Muscle of back (tissue), 13 donors: ENCODE measurements at places on chromosomes 12 and 14. TPM values are rescaled to one million over a fixed set of nuclear protein-coding genes. Genes with fewer than 3 reads are reported as not detected.

SRRM4 gene
- 0.13 TPM for polyA plus RNA-seq

KRT80 gene
- polyA plus RNA-seq = 4.6 TPM

CCDC38 gene
- 0.27 TPM for polyA plus RNA-seq

PTGER2 gene
- 0.76 TPM for polyA plus RNA-seq

RBP5 gene
- 1.1 TPM for polyA plus RNA-seq

NTS gene
- polyA plus RNA-seq = 7.0 TPM

FOXG1 gene
- polyA plus RNA-seq = 0.04 TPM

ANKS1B gene
- polyA plus RNA-seq = 2.1 TPM

ATP5F1B gene
- 633 TPM for polyA plus RNA-seq

STON2 gene
- 15.9 TPM for polyA plus RNA-seq

OTUB2 gene
- polyA plus RNA-seq = 1.1 TPM

UBE3B gene
- 25.6 TPM for polyA plus RNA-seq

HCAR1 gene
- polyA plus RNA-seq = 0.15 TPM

GRCh38 chr12:116373572-116374206 lies 96.2 kb upstream of the MED13L start:
- DNase-seq = no peak

GRCh38 chr14:32407130-32407529 lies 78.0 kb downstream of the AKAP6 start:
- no peak for DNase-seq

DNA sequence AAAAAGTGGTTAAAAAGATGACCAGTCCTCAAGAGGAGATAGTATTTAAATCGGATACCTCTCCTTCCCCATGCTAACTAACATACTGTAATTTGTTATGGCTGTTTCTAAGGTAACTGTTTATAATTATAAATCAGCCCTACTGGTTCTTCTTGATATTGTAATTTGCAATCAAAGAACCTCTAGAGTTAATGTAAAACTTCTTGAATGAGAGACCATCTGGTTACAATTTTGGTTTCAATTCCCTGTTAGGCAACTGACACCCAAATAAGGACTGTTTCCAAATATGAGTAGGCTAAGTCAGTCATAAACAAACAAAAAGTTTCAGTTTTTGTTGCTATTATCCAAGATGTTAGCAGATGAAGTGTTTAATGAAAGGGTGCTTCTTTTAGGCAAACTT lies 120.2 kb upstream of the DNM1L start:
- no peak for DNase-seq

- DNase-seq = no peak
Observed at GRCh38 chr12:107600581-107601144, 84.9 kb upstream of the PWP1 start.

- DNase-seq = no peak
Observed at GRCh38 chr12:69329669-69330428, 18.3 kb upstream of the LYZ start.

- DNase-seq = peak; percentile 32
Observed at GRCh38 chr14:99819514-99819913, 26.3 kb downstream of the EML1 start.

DNA sequence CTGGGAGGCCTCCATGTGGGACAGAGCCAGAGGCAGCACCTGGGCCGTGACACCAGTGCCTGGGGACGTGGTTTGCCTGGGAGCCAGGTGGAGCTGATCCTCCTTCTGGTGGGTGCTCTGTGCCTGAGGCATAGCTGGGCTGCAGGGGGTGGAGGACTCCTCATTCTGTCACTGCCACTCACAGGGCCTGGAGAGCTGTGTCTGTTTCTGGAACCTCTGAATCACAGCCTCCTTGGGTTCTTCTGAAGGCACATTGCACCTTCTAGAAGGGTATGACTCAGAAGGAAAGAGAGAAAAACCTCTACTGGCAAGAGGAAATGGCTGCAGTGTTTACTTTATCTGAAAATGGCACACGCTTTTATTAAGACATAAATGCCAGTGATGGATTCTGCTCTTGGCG lies 659.8 kb downstream of the VRK1 start:
- DNase-seq = no peak

- DNase-seq = no peak
Observed at GRCh38 chr12:92547906-92548305, 154.9 kb upstream of the PLEKHG7 start.

- DNase-seq = no peak
Observed at GRCh38 chr12:125683748-125684381, 618.6 kb downstream of the AACS start.

DNA sequence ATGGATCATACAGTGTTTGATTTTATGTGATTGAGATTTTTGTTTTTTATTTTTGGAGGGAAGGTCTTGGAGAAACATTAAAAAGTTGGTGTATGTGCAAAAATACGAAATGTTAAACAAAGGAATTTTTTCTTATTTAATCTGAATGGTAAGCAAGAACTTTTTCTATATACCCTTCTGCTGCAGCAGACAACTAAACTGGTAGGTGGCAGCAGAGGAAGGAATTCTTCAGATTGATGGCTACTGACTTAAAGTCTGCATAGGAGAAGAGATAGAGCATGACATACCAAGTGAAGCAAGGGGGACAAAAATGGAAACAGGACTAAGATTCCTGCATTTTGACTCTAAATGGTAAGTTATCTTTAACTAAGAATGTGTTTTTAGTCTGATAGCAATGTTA lies 42.0 kb upstream of the A2ML1 start:
- DNase-seq = peak; percentile 12

- DNase-seq = no peak
Observed at GRCh38 chr12:110107369-110108281, 16.5 kb upstream of the IFT81 start.

GRCh38 chr14:52352061-52352491 lies 38.0 kb downstream of the PTGER2 start:
- peak; percentile 77 for DNase-seq

GRCh38 chr12:29103539-29103974 lies 45.5 kb upstream of the FAR2 start:
- DNase-seq = no peak

DNA sequence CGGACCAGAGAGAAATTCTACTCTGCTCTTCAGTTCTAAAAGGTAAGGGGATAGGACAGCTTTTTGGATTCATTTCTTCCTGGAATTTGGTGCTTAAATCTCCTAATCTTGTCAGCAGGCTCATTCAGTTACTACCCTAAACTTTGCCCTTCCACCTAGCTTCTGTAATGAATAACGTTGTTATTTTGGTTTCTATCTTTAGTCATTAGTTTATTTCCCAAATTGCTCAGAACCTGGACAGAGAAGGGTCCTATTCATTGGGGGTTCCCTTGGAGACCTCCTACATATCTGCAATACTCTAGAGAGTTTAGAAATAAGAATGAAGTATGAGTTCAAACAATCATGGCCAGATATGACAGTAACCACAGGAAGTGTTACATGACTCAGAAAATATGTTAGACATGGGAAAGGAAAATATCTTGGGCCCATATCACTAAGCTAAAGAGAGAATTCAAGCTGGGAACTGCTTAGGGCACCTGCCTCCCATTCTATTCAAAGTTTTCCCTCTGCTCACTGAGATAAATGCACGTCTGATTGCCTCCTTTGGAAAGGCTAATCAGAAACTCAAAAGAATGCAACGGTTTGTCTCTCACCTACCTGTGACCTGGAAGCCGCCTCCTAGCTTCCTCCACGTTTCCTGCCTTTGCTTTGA lies 87.9 kb downstream of the GAS2L3 start:
- DNase-seq = no peak
